ENCODE measurements at places on chromosomes 5 and 9.

- DNase-seq, result no peak
These were observed 37.2 kb downstream of the THBS4 start for GRCh38 chr5:80072103-80073073.

DNA sequence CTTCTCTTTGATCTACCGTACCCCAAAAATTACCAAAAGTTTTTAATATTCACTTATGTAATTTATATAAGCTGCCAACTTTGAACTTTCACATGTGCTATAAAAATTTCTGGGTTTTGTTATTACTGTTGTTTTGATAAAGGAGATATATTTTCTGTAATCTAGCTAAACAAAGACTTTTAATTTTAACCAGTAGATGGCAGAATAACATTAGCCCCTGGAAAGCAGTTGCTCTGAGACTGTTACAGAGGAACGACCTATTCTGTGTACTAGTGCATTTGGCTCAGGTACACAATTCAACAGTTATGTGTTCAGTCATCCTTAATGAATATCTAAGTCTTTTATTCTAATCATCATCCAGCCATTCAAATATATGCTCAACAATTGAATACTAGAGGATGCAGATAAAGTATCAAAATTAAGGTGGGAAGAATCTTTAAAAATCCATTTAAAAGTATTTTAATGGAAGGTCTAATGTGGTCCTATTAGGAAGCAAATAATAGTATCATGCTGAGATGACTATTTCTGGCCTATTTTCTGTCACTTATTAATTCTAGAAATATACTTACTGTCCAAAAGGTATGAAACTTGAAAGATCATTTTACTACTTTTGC lies 8.6 kb downstream of the KLHL9 start:
- DNase-seq, result no peak

DNA sequence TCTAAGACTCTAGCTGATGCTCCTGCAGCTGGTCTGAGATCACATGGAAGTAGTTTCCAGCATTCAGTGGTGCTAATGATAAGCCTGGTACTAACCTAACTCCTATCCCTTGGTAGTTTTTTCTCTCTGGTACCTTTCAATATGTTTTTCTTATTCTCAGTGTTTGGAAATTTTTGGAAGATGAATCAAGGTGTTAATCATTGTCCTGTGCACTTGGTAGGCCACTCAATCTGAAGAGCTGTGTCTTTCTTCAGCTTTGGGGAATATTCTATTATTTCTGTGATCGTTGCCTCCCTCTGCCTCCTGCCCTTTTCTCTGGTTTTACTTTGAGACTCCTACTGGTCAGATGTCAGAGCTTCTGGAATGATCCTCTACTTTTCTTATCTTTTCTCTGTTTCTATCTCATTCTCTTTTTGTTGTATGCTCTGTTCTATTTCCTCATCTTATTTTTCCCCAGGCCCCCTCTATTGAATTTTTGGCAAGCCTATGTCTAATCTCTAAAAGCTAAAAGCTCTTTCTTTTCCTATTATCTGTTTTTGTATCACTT lies 136.8 kb downstream of the APBA1 start:
- no peak for DNase-seq

DNA sequence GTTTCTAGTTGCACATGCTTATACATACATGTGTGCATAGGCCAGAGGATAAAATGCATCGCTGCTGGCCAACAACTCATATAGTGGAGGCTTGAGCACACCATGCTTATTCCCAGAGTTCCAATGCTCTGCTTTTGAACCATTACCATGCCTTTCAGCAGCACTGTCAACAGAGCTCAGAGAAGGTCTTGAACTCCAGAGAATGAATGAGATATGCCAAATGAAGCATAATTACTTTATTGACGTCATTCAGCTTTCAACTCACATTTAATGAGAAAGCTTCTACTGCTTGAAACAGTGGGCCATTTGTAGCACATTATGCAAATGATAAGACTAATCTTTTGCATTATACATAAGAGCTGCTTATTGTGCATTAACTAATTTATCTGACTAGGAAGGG lies 765.3 kb upstream of the GRAMD2B start:
- no peak for DNase-seq

- DNase-seq, result no peak
These were observed 140.4 kb upstream of the CDH6 start for GRCh38 chr5:31052937-31053658.

GRCh38 chr5:7012057-7012456 lies 298.8 kb downstream of the TENT4A start:
- DNase-seq, result no peak

GRCh38 chr9:36991516-36992134 lies 42.4 kb downstream of the PAX5 start:
- no peak for DNase-seq

- no peak for DNase-seq
These were observed 24.3 kb downstream of the THBS4 start for GRCh38 chr5:80059354-80059980.

DNA sequence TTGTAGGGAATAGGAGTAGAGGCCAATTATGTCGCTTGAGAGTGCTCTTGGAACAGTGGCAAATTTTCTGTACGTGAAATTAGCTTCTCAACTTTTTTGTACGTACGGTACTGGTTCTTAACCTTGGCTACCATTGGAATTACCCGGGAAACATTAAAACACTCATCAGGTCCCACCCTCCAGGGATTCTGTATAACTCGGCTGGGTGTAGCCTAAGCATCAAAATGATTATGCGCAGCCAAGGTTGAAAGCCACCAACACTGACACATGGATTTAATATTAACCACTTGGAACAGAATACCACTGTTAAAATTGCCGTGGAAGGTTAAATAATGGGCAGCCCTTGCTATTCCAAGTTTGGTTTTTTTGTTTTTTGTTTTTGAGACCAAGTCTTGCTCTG lies 17.4 kb downstream of the DNAJA1 start:
- DNase-seq, result no peak

- no peak for DNase-seq
These were observed 5.4 kb downstream of the MED22 start for GRCh38 chr9:133342570-133342969.

GRCh38 chr9:134500931-134501760 lies 140.5 kb upstream of the COL5A1 start:
- DNase-seq, result no peak

GRCh38 chr5:128665747-128666355 lies 127.8 kb upstream of the FBN2 start:
- no peak for DNase-seq
